ENCODE measurements at places on chromosomes 7 and 10.

DNA sequence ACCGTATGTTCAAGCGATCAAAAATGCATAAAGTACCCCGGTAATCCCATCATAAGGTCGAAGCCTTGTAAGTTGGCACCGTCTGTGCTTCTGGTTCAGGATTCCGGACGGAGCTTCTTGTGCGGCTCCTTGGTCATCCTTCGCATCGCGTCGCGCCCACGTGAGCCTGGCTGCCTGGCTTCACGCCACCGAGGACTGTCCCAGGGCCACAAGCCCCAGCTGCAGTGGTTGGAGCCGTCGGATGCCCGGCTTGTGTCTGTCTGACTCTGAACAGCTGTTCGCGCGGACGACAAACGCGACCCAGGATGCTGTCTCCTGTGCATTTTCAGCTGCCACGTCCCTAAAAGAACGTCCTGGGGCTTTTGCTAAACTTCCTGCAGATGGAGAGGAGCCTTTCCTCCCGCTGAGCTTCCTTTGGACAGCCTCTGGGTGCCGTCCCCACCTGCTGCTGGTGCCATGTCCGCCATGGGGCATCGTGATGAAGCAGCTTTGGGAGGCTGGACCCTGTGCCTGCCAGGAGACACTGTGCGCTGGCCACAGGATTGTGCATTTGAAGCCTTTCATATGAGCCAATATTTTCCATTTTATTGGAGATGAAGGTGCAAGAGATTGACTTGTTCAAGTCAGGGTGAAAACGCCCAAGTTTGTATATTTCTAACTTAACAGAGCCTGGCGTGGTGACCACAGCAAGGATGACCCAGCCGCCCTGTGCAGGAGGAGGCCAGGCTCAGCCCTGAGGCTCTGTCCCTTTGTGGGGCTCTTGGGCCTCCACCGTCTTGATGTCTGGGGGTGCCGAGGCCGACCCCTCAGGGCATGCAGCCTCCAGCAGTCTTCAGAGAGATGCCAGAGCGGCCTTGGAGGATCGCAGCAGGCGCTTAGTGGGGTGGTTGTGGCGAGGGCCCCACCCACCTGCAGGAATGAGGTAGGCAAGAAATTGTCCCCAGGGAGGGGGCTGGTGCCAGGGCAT is 6.7 kb upstream of the JAKMIP3 start:
- no peak for DNase-seq

GRCh38 chr7:120724448-120724847 is 133.5 kb downstream of the TSPAN12 start:
- DNase-seq = no peak

- DNase-seq = no peak
Measured at GRCh38 chr7:99422625-99423024, 13.9 kb downstream of the BUD31 start.

GRCh38 chr10:34613491-34613890 is 201.6 kb downstream of the PARD3 start:
- no peak for DNase-seq

- no peak for DNase-seq
Measured at GRCh38 chr10:5525561-5526341, 990 bp downstream of the CALML3 start.

- DNase-seq = no peak
Measured at GRCh38 chr10:42937649-42938180, 139.2 kb upstream of the RET start.

DNA sequence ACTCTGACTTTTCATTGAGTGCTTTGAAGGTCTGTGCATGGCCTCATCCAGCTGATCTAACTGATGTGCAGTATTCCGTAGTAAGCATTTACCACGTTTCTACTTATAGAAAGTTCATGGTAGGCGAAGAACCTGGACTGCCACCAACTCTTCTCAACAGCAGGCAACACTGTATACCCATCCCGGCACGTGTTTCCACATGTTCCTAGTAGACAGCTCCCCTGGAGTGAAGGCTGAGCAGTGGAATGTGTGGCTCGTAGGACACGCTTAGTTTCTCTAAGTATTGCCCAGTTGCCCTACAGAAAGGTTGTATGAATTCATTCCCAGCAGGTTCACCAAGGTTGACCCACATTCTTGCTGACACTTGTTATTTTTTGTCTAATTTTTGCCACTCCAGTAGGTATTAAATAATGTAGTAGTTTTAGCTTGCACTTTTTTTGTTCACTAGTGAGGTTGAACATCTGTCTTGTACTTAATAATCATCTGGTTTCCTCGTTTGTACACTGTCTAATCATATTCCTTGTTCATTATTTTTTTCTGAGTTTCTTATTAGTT is 15.2 kb downstream of the PROSER2 start:
- DNase-seq = no peak

- no peak for DNase-seq
Measured at GRCh38 chr7:107274506-107274905, 105.7 kb downstream of the HBP1 start.

DNA sequence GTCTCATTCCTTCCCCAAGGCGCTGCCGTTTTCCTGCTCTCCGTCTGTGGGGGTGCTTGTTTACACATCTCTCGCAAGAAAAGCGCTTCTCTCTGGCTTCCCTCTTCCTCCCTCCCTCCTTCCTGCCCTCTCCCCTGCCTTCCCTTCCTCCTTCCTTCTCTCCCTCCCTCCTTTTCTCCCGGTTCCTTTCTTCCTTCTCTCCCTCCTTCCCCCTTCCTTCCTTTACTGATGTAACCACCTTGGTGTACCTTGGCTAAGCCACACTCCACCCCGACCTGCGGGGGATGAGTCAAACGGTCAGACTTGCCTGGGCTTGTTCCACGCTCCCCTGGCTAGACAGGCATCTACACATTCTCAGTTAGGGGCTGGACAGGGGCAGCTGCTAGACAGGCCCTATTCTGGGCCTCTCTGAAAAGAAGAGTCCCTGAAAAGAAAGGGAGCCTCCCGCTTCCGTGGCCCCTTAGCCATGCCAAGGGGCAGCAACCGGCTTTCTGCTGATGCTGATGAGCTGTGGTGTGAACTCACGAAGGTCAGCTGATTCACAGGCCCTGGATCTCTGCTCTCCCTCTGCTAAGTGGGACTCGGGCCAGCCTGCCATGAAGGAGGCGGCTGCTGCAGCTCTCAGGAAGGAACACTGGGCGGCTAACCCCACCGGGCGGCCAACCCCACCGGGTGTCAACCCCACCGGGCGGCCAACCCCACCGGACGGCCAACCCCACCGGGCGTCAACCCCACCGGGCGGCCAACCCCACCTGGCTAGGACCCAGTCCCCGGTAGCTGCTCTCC is 216.8 kb downstream of the TCERG1L start:
- DNase-seq = no peak

DNA sequence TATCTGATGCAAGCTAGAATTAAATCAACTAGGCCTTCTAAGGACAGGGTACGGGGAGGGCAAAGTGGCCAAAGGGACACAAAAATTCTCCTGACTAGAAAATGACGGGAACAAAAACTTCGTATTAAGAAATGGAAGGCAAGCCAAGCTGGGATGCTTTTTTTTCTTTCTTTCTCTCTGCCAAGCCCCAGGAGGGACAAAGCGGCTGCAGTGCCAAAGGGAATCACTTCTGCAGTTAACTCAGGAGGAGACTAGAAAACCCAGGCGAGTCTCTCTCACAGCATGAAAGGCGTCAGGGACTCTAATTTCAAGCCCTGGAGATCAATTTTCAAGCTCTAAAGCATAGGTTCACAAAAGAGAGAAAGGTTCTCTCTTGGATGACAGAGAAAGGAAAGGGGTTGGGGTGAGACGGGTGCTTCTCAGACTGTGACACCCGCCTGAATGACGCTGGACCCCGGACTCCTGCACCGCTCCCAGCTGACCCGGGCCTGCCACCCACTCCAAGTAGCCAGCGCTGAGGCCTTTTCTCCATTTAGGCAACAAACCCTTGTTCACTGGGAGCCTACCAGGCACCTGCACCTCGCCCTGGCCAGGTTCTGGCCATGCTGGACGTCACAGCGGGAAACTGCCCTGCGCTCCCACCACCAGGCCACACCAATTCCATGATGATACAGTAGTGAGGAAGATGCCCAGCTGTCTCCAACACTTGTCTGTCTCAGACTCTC is 56.5 kb downstream of the KIAA1549 start:
- DNase-seq = no peak

- DNase-seq = no peak
Measured at GRCh38 chr10:69217119-69217754, 2.9 kb upstream of the HKDC1 start.

DNA sequence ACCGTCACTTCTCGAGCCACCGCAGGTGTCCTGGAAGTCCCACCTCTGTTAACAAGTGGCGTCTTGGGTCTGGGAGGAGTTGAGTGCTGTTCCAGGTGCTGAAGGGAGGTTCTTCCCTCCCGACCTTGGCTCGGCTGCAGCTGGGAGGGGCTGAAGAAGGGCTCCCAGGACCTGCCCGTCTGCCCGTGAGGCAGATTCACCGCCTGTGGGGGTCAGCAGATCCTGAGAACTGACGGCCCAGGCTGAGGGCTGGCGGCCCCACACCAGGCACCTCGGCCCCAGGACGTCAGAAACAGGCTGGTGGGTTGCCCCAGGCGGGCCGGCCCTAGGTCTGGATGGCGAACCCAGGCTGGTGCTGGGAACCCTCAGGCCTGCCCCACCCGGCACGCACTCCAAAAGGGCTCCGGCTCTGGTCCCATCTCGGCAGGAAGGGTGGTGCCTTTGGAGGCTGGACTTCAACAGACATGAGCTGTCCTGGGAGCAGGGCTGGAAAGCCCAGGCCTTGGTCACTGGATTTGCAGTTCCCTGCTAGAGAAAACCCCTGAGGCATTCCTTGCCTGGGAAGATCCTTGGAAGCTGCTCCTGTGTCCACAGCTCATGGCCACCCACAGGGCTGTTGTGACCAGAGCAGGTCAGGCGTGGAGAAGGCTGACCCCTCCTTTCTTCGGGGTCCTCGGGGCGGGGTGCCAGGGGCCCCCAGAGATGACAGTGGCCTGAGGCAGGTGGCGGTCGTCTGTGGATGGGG is 42.6 kb upstream of the CFAP46 start:
- no peak for DNase-seq

GRCh38 chr10:70354556-70354955 is 27.9 kb downstream of the LRRC20 start:
- DNase-seq = no peak

DNA sequence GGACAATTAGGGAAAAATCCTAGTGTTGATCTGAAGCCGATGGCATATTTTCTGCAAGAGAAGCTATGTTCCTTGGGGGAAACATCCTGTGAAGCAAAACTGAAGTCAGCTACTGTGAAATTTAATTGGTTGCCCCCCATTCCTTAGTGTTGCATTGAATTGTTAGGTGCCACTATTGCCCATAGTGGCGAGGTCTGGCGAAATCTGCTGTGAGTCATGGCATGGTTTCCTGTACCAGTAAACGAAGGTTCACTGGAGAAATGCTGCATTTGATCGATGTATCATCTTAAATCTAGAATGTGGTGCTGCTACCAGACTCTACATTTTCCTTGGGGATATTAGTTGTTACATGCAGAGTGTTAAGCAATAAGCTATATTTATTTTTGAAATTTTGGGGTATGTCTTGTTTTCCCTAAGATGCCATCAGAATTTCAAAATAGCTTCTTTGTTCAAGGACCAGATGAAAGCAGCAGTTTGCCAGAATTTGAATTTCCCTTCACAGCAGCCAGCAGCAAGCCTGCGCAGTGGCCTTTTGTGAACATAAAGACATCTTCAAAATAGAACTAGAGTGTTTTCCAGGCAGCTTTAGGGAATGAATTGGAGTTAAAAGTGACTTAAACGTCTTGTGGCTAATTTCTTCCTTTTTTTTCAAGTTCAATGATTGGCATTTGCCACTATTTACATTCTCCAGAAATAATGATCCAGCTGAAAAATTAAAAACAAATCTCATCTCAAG is 348.6 kb upstream of the COBL start:
- no peak for DNase-seq

DNA sequence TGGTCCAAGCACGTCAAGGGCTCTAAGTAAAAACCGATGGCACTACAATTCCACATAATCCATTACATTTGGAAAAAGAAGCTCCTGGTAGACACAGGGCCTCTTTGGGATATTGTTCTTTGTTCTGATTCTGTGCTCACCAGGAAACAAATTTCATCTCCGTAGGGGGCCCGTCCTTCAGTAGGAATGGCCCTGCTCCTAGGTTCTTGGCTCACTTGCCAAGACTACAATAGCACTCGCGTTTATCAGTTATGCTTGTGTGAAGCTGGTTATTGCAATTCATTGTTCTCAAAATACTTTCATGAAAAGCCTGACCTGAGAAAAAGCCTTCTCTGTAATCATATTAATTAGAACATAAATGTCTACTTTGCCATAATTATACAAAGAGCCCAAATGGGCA is 10.3 kb upstream of the ZC3HAV1L start:
- no peak for DNase-seq

DNA sequence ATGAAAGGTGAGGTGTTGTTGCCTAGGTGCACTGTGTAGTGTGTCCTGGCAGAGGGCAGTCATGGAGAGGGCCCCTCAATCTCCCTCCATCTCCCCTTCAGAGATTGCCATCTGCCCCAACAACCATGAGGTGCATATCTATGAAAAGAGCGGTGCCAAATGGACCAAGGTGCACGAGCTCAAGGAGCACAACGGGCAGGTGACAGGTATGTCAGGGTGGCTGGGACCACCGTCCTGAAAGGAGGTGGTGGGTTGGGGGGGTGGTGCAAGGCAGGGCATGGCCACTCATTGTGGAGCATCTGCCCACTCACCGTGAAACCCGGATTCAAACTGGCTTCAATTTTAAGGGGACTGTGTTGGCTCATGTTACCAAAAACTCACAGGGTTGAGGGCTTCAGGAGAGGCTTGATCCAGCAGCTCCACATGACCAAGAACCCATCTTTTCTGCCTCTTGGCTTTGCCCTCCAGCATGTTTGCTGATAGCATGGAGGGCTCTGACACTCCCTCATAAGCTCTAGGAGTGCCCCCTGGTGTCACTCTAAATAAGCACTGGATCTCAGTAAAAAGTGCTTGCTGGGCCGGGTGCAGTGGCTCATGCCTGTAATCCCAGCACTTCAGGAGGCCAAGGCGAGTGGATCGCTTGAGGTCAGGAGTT is 12.2 kb downstream of the ARPC1B start:
- peak; percentile 70 for DNase-seq

- DNase-seq = peak; percentile 35
Measured at GRCh38 chr7:142496545-142496991, 238.7 kb upstream of the PRSS58 start.

DNA sequence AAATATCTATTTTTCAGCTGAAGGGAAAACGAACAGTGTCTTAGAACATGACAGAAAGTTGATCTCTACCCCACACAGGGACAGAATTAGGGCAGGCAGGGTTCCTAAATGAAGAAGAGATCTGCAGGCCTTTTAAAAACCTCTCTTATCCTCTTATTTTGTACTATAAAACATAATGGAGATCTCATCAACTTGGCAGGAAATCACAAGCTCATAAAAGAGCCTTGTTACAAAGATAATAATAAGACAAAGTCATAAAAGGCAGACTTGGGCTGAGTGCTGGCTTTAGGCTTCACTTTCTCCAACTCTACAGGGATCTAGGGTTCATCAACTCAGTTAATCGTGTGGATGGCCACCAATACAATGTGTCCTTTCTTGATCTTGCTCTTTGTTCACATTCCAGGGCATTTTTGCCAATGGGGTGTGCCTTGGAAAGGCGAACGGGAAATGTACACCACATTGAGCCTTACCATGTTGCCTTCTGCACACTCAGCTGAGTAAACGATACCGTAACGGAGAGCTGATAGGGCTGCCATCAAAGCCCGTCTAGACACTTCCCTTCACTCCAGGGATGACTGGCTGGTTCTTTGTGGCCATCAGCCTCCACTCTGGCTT is 7.1 kb upstream of the TEX36 start:
- no peak for DNase-seq
